Activated CD4-positive, alpha-beta T cell treated with anti-CD3 and anti-CD28 coated beads, Interleukin-2, amount 10 ng/mL, durations not matched to agents 7 days and 5 days (primary cell): ENCODE measurements at places on chromosomes 11 and 22. TPM values are rescaled to one million over a fixed set of nuclear protein-coding genes. Genes with fewer than 3 reads are reported as not detected.
A peak's percentile ranks its signal among the peaks of the same experiment; 100 is the strongest.

DNA sequence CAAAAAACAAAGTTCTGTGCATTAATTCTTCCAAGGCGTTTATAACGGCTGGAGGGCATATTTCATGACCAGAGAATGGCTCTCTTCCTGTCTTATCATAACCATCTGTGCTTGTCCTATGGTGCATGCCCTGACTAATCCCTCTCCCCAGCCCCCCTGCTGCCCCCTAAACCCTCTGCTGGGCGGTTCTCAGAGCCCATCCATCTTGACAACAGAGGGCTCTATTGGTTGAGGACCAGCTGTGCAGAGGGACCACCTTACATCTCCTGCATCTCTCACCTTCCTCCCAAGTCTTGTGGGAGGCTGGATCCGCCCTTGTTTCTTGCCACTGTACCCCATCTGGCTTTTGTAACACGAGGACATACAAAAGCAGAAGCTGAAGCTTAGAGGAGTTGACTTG lies 282.1 kb downstream of the MIAT start:
- H3K4me3 ChIP-seq = no peak overlapping the region
- no peak for DNase-seq
- H3K27me3 ChIP-seq = no peaks in the 10 kb centered on the region
- H3K36me3 ChIP-seq = no peaks in the 10 kb centered on the region
- H3K27ac ChIP-seq = no peak overlapping the region

GRCh38 chr22:44718418-44718817 lies 16.4 kb downstream of the PRR5 start:
- no peak for DNase-seq
- H3K4me1 ChIP-seq = peaks cover 6% of the 10 kb centered on the region
- no peaks in the 10 kb centered on the region for H3K36me3 ChIP-seq

- peak overlapping the region; percentile 78 for H3K27ac ChIP-seq
- peaks cover 21% of the 10 kb centered on the region for H3K4me1 ChIP-seq
- H3K4me3 ChIP-seq = no peak overlapping the region
- H3K27me3 ChIP-seq = peaks cover 27% of the 10 kb centered on the region
- peak; percentile 72 for DNase-seq
- no peaks in the 10 kb centered on the region for H3K36me3 ChIP-seq
Measured at GRCh38 chr11:723120-723883, 17.3 kb downstream of the EPS8L2 start.

GRCh38 chr11:85844439-85845123 lies 10.6 kb upstream of the CCDC83 start:
- no peak for DNase-seq
- no peak overlapping the region for H3K4me3 ChIP-seq
- H3K27ac ChIP-seq = no peak overlapping the region

GRCh38 chr11:119694334-119694733 lies 34.7 kb downstream of the NECTIN1 start:
- H3K27ac ChIP-seq = no peak overlapping the region
- peaks cover 17% of the 10 kb centered on the region for H3K4me1 ChIP-seq

DNA sequence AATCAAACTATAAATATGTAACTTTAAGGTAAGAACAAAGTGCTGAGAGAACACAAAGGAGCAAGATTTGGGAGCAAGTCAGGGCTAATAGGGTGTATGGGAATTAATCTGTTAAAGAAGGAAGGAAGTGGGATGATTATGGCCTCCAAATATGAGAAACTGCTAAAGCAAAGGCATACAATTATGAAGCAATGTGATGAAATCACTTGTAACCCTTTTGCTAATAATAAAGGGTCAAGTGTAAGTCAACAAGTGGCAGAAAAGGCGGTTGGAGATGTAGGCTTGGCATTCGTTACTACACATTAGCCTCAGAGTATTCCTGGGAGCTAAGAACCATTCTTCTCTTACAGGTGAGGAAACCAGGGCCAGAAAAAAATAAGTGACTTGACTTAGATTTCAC lies 1002.3 kb upstream of the TENM4 start:
- H3K36me3 ChIP-seq = no peaks in the 10 kb centered on the region
- no peak overlapping the region for H3K27ac ChIP-seq
- H3K27me3 ChIP-seq = no peaks in the 10 kb centered on the region
- H3K4me1 ChIP-seq = no peaks in the 10 kb centered on the region
- H3K4me3 ChIP-seq = no peak overlapping the region
- no peak for DNase-seq

DNA sequence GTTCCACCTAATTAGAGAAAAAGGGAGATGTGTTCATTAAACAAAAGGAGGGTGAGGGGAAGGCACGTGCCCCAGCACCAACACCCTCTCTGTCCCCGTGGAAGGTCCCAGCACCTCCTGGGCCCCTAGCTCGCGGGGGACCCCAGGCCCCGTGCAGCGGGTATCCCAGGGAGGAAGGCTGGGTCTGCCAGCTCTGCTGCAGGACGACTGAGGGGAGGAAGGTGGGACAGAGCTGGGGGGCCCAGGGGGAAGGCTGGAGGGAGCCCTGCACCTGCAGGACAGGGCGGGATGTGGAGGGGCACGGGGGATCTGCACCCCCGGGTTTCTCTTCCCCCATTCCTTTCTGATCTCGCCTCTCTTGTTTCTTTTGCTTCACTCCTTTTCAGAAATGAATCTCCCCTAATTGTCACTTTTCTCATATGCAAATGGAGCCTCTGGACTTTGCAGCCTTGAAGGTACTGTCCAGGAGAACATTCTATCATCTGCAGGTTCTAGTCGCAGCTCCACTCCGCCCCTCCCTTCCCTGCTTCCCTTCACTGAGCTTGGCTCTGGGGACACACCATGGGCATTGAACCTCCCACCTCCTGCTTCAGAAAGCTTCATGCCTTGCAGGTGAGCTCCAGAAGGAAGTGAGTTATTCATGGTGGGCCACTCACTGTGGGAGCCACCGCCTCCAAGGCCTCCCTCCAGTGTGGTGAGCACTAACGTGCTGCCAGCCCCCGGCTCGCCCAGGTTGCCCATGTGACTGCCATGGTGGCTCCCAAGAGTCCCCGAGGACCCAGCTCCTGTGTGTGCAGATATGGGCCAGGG lies 111.0 kb downstream of the ST3GAL4 start:
- peak overlapping the region; percentile 86 for H3K27ac ChIP-seq
- no peaks in the 10 kb centered on the region for H3K36me3 ChIP-seq
- DNase-seq = no peak
- H3K4me1 ChIP-seq = peaks cover 29% of the 10 kb centered on the region
- H3K27me3 ChIP-seq = peaks cover 2% of the 10 kb centered on the region

Gene RASSF7
- 30.7 TPM for total RNA-seq

GRCh38 chr11:86287468-86287796 lies 14.6 kb upstream of the HIKESHI start:
- H3K4me3 ChIP-seq = peak overlapping the region; percentile 2
- no peak for DNase-seq
- peaks cover 17% of the 10 kb centered on the region for H3K36me3 ChIP-seq
- peaks cover 44% of the 10 kb centered on the region for H3K4me1 ChIP-seq

- H3K4me3 ChIP-seq = no peak overlapping the region
- no peaks in the 10 kb centered on the region for H3K27me3 ChIP-seq
- H3K27ac ChIP-seq = no peak overlapping the region
- peaks cover 2% of the 10 kb centered on the region for H3K4me1 ChIP-seq
Measured at GRCh38 chr11:68412593-68413475, 47.7 kb upstream of the PPP6R3 start.
